ENCODE measurements at places on chromosomes 7 and 10. TPM values are rescaled to one million over a fixed set of nuclear protein-coding genes. Genes with fewer than 3 reads are reported as not detected.

GRCh38 chr7:132783824-132784223, 207.6 kb upstream of the PLXNA4 start:
- DNase-seq, result no peak

DNA sequence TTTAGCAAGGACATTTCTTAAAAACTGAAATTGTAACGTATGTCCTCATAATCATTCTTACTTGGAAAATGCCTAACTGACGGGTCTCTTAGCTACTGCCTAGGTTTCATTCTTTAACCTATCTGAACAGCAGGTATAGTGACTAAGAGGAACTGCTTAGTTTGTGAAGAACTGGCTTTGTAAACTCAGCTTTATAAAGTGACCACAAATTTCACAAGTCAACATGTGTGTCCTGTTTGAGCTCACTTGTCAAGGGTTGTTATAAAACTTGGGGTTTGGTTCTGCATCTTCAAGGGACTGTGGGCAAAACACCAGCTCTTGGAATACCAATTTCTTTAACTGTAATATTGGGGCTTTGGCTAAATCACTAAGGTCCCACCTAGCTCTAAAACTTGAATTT, 32.2 kb downstream of the MRPS33 start:
- DNase-seq, result no peak

- DNase-seq, result no peak
Observed at GRCh38 chr10:17547060-17547459, 70.1 kb downstream of the HACD1 start.

DNA sequence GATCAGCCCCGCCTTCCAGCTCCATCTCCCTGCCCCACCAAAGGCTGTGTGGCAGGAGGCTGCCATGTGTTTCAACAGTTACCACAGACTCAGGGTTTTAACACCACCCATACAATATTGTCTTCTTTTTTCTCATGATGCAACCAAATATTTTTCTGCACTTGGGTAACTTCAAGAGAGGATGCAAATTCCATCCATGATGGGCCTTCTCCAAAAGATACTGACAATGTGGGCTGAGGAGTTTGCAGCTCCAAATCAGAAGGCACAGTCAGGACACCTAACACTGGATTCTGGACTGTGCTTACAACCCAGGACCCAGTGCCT, 347.9 kb downstream of the GRID1 start:
- DNase-seq, result no peak

DNA sequence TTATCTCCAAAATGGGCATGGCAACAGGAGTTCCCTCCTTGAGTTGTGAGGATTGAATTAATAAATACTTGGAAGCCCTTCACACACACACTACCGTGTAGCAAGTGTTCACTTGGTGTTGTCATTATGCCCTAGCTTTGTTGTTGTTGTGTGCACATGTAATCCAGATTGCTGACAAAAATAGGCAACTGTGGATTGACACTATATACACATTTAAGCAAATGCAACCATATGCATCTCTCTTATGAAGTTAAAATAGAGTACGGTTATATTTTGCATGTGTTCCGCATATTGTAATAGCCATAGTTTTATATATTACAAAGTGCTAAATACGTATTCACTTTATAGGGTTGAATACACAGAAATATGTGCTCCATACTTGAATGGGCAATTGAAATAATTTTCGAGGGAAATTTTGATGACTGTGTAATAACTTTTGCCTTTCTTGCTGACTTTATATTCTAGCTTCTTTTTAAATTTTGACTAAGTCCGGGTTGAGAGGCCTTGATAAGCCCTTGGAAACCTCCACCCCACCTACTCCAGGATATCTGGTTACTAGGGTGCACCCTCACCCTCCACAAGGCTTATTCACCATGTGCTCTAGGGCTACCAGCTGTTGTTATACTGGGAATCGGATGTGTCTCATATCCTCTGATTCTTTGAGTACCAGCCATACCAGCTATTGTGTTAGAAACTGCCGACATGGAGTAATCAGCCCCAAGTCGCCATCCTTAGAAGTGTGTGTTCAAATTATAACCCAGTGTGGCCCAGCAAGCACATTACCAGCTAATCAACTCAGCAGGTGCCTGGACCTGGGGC, 265.0 kb downstream of the CAMK1D start:
- no peak for DNase-seq

GRCh38 chr7:55192723-55193122, 172.4 kb upstream of the LANCL2 start:
- no peak for DNase-seq

DNA sequence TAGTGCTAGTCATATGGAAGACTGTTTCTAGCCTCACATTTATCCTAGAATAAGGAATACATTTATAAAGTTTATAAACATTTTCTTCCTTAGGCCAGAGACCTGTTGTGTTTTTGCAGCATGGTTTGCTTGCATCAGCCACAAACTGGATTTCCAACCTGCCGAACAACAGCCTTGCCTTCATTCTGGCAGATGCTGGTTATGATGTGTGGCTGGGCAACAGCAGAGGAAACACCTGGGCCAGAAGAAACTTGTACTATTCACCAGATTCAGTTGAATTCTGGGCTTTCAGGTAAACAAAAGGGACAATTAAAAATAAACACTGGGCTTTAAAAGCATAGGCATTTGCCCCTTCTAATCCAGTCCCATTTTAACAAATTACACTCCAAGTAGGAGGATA, 4.2 kb downstream of the LIPF start:
- no peak for DNase-seq

DNA sequence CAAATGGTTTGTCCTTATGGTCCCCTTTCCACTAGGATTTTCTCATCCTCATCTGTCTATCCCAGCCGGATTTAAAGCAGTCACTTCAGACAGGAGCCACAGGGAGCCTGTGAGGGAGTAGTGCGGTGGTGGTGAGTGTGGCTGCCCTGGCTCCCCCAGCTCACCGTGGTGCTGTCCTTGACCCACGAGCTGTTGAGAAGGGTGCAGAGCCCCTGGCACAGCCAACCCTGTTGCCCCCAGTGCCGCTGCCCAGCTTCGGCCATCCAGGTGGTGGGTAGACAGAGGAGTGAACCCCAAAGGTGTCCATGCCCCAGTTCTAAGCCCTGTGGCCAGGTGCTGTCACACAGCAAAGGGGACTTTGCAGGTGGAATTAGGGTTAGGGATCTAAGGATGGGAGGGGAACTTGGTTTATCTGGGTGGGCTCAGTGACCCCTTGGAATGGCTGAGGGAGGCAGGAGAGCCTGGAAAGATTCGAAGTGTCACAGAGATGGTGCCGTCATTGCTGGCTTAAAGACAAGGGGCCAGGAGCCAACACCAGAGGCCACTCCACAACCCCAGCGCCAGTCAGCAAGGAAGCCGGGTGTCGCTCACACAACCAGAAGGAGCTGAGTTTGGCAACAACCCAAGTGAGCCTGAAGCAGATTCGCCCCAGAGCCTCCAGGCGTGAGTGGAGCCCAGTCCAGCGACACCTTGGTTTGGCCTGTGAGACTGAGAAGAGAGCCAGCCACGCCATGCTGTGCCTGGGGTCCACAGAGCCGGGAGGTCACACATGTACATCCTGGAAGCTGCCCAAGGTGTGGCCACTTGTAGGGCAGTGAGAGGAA, 142.4 kb downstream of the ADCY1 start:
- peak; percentile 86 for DNase-seq

DNA sequence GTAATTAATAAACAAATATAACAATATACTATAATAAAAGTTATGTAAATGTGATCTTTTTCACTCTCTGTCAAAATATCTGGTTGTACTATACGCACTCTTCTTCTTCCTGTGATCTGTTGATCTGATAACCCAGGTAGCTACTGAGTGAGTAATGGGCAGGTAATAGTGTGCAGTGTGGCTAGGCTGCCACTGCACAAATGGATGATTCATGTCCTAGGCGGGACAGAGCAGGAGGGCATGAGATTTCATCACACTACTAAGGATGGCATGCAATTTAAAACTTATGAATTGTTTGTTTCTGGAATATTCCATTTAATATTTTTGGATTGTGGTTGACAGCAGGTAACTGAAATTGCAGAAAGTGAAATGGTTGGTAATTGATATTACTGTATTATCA, 44.5 kb downstream of the TAS2R16 start:
- DNase-seq, result no peak

DNA sequence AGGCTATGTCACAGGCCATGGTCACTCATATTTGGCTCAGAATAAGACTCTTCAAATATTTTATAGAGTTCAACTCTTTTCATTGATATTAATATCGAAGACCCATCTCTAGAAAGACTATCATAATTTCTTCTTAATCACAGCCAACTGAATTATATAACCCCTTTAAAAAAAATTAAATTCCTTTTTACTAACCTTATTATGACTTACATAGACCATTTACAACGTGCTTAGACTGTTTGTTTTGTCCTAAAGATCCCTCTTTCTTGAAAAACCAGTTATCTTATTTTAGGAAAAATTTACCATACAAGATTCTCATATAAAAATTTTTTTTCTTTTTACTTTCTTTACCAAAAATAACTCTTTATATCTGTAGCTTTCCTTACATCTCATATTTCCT, 10.2 kb upstream of the TMEM254 start:
- no peak for DNase-seq

GRCh38 chr10:100021322-100021721, 11.6 kb upstream of the DNMBP start:
- no peak for DNase-seq

GRCh38 chr7:133941496-133941895, 185.6 kb upstream of the LRGUK start:
- DNase-seq, result no peak

- no peak for DNase-seq
Observed at GRCh38 chr7:3482147-3482921, 181.3 kb downstream of the SDK1 start.

- DNase-seq, result no peak
Observed at GRCh38 chr10:77415313-77415960, 222.2 kb downstream of the KCNMA1 start.

The ASL gene
- total RNA-seq, result 10.2 TPM

The PPP3CB gene
- 58.0 TPM for total RNA-seq

The PKD2L1 gene
- not detected for total RNA-seq

The DOCK1 gene
- total RNA-seq, result 17.7 TPM

The TMEM139 gene
- 5.9 TPM for total RNA-seq

The NKX2-3 gene
- not detected for total RNA-seq

The ZNF804B gene
- 0.48 TPM for total RNA-seq

The EEPD1 gene
- 7.8 TPM for total RNA-seq

The LIPF gene
- total RNA-seq, result not detected

The SUN3 gene
- not detected for total RNA-seq

The PRPS1L1 gene
- total RNA-seq, result not detected

All from right cardiac atrium (tissue), 5 donors.